Smooth muscle cell of trachea (primary cell): ENCODE measurements at places on chromosomes 11 and 22. TPM values are rescaled to one million over a fixed set of nuclear protein-coding genes. Genes with fewer than 3 reads are reported as not detected.

SESN3 gene
- 56.4 and 68.4 TPM in 2 replicates for total RNA-seq

UBQLN3 gene
- total RNA-seq, result 0.15 and 0.17 TPM in 2 replicates

SCGB1D2 gene
- total RNA-seq, result not detected in 2 replicates

TESMIN gene
- 0.33 and 0.87 TPM in 2 replicates for total RNA-seq

GRIA4 gene
- not detected in 2 replicates for total RNA-seq

LRRC4C gene
- total RNA-seq, result 0.15 and 0.17 TPM in 2 replicates

TMEM191B gene
- 0.83 TPM in 1 of 2 replicates, not detected in the other for total RNA-seq

RFPL2 gene
- total RNA-seq, result not detected in 2 replicates

TMEM134 gene
- 25.5 and 36.7 TPM in 2 replicates for total RNA-seq
